Body of pancreas (tissue), 4 donors: ENCODE measurements at places on chromosomes 11 and 22. TPM values are rescaled to one million over a fixed set of nuclear protein-coding genes. Genes with fewer than 3 reads are reported as not detected.
A peak's percentile ranks its signal among the peaks of the same experiment; 100 is the strongest.

MYEOV gene
- 7.0 TPM for total RNA-seq

F2 gene
- not detected for total RNA-seq

RIMBP3B gene
- total RNA-seq: not detected

OR5W2 gene
- total RNA-seq: not detected

OR4C15 gene
- not detected for total RNA-seq

APOL2 gene
- total RNA-seq: 13.5 TPM

C11orf86 gene
- total RNA-seq: not detected

RGL4 gene
- total RNA-seq: not detected

LMO2 gene
- total RNA-seq: 7.3 TPM

GP1BB gene
- total RNA-seq: 29.7 TPM

BACE1-AS gene
- total RNA-seq: 6.0 TPM

TMEM126A gene
- total RNA-seq: 8.9 TPM

UCP2 gene
- total RNA-seq: 10.9 TPM

GGTLC2 gene
- not detected for total RNA-seq

- H3K27me3 ChIP-seq: no peaks in the 10 kb centered on the region
- no peak overlapping the region for H3K4me3 ChIP-seq
- no peak for DNase-seq
Observed at GRCh38 chr11:116117331-116118137, 613.3 kb upstream of the CADM1 start.

DNA sequence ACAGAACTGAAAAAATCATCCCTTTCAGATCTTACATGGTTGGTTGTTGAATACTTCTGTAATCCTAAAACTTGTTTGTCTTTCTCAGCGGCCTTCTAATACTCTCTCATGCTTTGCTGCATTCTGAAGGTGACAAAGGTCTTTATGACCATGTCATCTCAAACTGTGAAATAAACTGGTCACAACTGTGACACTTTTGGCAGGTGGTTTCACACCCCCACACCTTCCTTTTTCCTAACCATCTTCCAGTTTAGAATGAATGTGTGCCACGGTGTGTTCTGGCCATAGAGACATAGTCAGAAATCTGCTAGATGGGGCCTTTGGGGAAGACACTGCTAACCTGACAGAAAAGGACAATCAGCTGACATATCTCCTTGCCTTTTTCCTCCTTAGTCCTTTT, 14.7 kb upstream of the RFPL3 start:
- no peaks in the 10 kb centered on the region for H3K4me1 ChIP-seq
- no peak overlapping the region for H3K27ac ChIP-seq
- H3K36me3 ChIP-seq: no peaks in the 10 kb centered on the region
- H3K27me3 ChIP-seq: no peaks in the 10 kb centered on the region
- no peak for DNase-seq
- H3K4me3 ChIP-seq: no peak overlapping the region

GRCh38 chr11:23933721-23934120, 563.1 kb upstream of the LUZP2 start:
- no peaks in the 10 kb centered on the region for H3K27me3 ChIP-seq
- no peak overlapping the region for H3K4me3 ChIP-seq
- no peaks in the 10 kb centered on the region for H3K4me1 ChIP-seq

GRCh38 chr22:29475550-29475949, 4.5 kb upstream of the NEFH start:
- H3K27me3 ChIP-seq: peaks cover 19% of the 10 kb centered on the region
- no peak overlapping the region for H3K4me3 ChIP-seq
- no peaks in the 10 kb centered on the region for H3K36me3 ChIP-seq
- H3K27ac ChIP-seq: no peak overlapping the region
- H3K4me1 ChIP-seq: peaks cover 10% of the 10 kb centered on the region
- no peak for DNase-seq

- peak; percentile 92 for DNase-seq
- no peaks in the 10 kb centered on the region for H3K36me3 ChIP-seq
- H3K27ac ChIP-seq: peak overlapping the region; percentile 90
- H3K4me3 ChIP-seq: no peak overlapping the region
Observed at GRCh38 chr11:1298695-1299492, 10.5 kb downstream of the TOLLIP start.

GRCh38 chr11:99501655-99502054, 480.9 kb downstream of the CNTN5 start:
- H3K27me3 ChIP-seq: no peaks in the 10 kb centered on the region
- no peaks in the 10 kb centered on the region for H3K36me3 ChIP-seq
- no peaks in the 10 kb centered on the region for H3K4me1 ChIP-seq
- no peak overlapping the region for H3K27ac ChIP-seq

DNA sequence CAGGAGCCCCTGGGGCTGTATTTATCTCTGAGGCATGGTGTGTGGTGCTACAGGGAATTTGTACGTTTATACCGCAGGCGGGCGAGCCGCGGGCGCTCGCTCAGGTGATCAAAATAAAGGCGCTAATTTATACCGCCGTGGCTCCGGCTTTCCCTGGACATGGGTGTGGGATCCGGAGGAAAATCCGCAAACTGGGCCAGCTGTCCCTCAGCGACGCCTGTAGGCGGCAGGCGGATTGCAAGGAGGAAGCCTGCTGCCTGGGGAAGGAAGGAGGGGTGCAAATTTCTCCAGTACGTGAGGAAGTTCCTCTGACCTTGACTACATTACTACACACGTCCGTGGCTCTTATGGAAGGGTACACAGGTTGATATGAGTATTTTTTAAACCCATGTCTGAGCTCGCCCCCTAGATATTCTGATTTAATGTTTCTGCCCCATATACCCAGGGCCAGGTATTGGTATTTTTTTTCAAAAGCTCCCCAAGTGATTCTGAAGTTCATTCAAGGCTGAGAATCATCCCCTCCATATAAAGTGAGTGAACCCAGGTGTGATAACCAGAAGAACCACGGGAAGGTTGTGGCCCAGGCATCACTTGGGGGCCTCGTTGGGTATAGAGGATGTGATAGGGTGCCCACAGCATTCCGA, 2.8 kb downstream of the MYOD1 start:
- H3K27ac ChIP-seq: no peak overlapping the region
- peaks cover 32% of the 10 kb centered on the region for H3K4me1 ChIP-seq

GRCh38 chr11:82859750-82860149, 40.5 kb downstream of the PRCP start:
- DNase-seq: no peak
- no peaks in the 10 kb centered on the region for H3K27me3 ChIP-seq
- no peak overlapping the region for H3K4me3 ChIP-seq
- H3K36me3 ChIP-seq: no peaks in the 10 kb centered on the region

- H3K4me3 ChIP-seq: no peak overlapping the region
- H3K27me3 ChIP-seq: no peaks in the 10 kb centered on the region
- peaks cover 15% of the 10 kb centered on the region for H3K4me1 ChIP-seq
- H3K36me3 ChIP-seq: no peaks in the 10 kb centered on the region
- peak; percentile 9 for DNase-seq
Observed at GRCh38 chr11:1077033-1077416, 2.4 kb downstream of the MUC2 start.

GRCh38 chr11:97770570-97770969, 1250.2 kb upstream of the CNTN5 start:
- DNase-seq: no peak
- H3K36me3 ChIP-seq: no peaks in the 10 kb centered on the region
- H3K27me3 ChIP-seq: no peaks in the 10 kb centered on the region
- no peaks in the 10 kb centered on the region for H3K4me1 ChIP-seq

DNA sequence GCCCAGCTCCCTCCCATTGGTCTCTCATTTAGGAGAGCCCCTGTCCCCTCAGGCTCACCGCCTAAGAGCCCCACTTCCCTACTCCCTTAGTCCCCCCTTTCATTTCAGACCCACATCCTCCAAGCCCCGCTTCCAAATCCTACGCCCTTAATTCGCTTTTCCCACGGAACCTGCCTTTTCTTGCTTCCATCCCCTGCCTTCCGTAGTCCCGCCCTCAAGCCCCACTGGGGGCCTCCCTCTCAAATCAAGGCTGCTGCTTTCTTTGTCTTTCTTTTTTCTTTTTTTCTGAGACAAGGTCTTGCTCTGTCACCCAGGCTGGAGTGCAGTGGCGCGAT, 396 bp downstream of the CCDC157 start:
- H3K36me3 ChIP-seq: peaks cover 5% of the 10 kb centered on the region
- H3K4me1 ChIP-seq: peaks cover 42% of the 10 kb centered on the region
- no peaks in the 10 kb centered on the region for H3K27me3 ChIP-seq

GRCh38 chr11:3942956-3943497, 87.6 kb downstream of the STIM1 start:
- peaks cover 16% of the 10 kb centered on the region for H3K4me1 ChIP-seq
- no peaks in the 10 kb centered on the region for H3K36me3 ChIP-seq
- no peak overlapping the region for H3K27ac ChIP-seq
- H3K27me3 ChIP-seq: no peaks in the 10 kb centered on the region

DNA sequence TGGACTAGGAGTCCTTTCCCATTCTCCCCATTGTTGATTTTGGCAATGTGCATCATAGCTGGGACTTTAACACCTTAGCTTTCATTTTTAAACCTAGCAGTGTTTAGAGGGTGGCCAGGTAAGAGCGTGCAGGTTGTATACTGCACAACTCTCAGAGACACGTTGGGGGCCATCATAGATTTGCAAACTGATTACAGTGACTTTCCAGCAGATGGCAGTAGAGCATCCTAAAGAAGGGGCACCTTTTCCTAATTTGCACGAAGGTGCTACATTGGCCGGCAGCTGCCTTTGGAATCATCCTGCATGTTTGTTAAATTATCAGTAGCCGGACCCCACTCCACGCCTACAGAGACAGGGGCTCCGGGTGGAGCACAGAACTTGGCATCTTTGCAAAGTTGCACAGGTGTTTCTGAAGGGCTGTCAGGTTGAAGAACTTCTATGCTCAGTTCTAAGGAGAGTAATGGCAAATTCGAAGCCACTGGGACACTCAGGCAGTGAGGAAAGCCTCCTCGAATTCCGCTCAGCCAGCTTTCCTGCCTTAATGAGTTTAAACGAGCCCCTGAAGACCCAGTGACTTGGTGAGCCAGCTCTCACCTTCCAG, 7.7 kb downstream of the LHFPL7 start:
- H3K27me3 ChIP-seq: no peaks in the 10 kb centered on the region
- peaks cover 31% of the 10 kb centered on the region for H3K4me1 ChIP-seq
- no peak overlapping the region for H3K4me3 ChIP-seq

DNA sequence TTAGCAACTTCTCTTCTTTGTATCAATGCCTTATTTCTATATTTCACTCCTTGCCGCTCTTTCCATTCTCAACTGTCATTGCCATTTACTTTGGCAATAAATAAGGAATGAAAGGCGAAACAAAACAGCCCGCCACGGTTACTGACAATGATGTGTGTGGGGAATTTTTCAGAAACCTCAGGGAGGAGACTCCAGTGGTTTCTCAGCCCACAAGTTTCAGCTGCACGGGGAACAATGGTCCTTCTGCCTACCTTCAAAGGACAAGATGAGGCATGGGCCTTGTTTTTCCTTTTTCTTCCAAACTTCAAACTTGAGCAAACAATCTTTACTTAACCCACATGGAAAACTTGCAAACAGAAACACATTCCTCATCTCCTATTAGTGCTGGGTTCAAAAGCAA, 409.4 kb downstream of the METTL15 start:
- H3K4me1 ChIP-seq: no peaks in the 10 kb centered on the region
- H3K36me3 ChIP-seq: no peaks in the 10 kb centered on the region
- no peak overlapping the region for H3K4me3 ChIP-seq
- H3K27me3 ChIP-seq: no peaks in the 10 kb centered on the region
- H3K27ac ChIP-seq: no peak overlapping the region

GRCh38 chr11:34798985-34799384, 117.2 kb downstream of the APIP start:
- H3K36me3 ChIP-seq: no peaks in the 10 kb centered on the region
- no peak overlapping the region for H3K4me3 ChIP-seq
- no peaks in the 10 kb centered on the region for H3K4me1 ChIP-seq
- H3K27me3 ChIP-seq: no peaks in the 10 kb centered on the region
- DNase-seq: no peak

GRCh38 chr11:71542382-71542781, 4.6 kb downstream of the KRTAP5-8 start:
- H3K36me3 ChIP-seq: no peaks in the 10 kb centered on the region
- no peaks in the 10 kb centered on the region for H3K27me3 ChIP-seq
- H3K4me1 ChIP-seq: no peaks in the 10 kb centered on the region
- no peak overlapping the region for H3K27ac ChIP-seq

GRCh38 chr22:42114721-42115120, 15.9 kb downstream of the CYP2D6 start:
- no peaks in the 10 kb centered on the region for H3K36me3 ChIP-seq
- peak; percentile 31 for DNase-seq
- no peak overlapping the region for H3K27ac ChIP-seq
- no peaks in the 10 kb centered on the region for H3K4me1 ChIP-seq
- H3K27me3 ChIP-seq: no peaks in the 10 kb centered on the region

- H3K4me3 ChIP-seq: no peak overlapping the region
- no peaks in the 10 kb centered on the region for H3K36me3 ChIP-seq
- H3K27ac ChIP-seq: no peak overlapping the region
- H3K27me3 ChIP-seq: no peaks in the 10 kb centered on the region
Observed at GRCh38 chr11:2256951-2257700, 13.3 kb downstream of the ASCL2 start.

DNA sequence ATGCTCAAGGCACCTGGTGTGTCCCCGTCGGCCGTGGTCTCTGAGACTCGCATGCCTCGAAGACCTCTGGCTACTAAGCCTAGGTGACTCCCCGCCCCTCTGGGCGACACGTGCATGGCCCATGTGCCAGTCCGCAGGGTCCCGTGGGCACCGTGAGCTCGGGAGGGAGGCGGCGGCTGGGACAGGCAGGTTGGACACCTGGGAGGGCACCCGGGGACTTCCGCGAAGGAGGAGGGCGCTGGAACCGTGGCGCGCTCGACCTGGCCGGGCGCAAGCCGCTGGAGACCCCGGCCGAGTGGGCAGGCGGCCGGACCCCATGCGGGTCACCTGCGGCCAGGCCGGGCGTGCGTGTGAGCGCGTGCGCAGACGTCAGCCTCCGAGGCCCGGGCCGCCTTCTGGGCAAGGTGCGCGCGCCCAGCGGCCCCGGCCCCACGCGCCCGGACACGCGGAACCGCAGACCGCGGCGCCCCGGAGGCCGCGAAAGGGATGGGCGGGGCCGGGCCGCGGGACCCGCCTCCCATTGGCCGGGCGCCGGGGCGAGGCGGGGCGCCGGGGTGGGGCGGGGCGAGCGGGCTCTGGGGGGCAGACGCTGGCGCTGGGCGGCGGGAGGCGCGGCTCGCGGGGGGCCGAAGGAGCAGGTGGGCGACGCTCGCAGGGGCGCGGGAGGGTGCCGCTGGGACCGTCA, 579 bp upstream of the RASD2 start:
- H3K36me3 ChIP-seq: no peaks in the 10 kb centered on the region
- H3K27ac ChIP-seq: no peak overlapping the region
- H3K4me1 ChIP-seq: peaks cover 17% of the 10 kb centered on the region
- H3K27me3 ChIP-seq: no peaks in the 10 kb centered on the region
